ENCODE measurements at places on chromosomes 5 and 9. TPM values are rescaled to one million over a fixed set of nuclear protein-coding genes. Genes with fewer than 3 reads are reported as not detected.

Gene CCDC192
- not detected for total RNA-seq

Gene CER1
- total RNA-seq = not detected

Gene SLCO6A1
- total RNA-seq = not detected

Gene SLC6A18
- total RNA-seq = not detected

DNA sequence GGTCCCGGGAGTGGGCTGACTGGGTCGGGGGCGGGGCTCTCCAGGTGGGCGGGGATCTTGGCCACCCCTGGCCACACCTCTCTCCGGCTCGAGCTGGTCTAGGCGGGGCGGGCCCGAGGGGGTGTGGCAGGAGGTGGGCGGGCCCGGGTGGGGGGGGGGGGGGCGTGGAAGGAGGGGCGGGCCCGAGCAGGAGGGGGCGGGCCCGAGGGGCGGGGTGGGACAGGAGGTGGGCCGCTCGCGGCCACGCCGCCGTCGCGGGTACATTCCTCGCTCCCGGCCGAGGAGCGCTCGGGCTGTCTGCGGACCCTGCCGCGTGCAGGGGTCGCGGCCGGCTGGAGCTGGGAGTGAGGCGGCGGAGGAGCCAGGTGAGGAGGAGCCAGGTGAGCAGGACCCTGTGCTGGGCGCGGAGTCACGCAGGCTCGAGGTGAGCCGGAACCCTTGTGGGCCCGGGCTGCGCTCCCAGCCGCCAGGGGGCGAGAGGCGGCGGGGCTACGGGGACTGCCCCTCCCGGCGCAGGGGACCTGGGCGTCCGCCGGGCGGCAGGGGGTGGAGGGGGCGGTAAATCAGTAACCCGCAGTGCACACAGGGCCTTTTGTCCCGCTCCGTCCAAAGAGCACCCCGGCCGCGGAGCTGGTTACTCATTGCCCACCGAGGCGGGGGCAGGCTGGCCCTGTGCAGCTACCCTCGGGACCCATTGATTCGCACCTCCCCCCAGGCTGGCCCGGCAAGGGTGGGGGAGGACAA lies at the start of gene FGFR4:
Gene FGFR4, plus strand, starts transcription at position 262 of the 744 bp plus-strand sequence. CDS start 2,688 bp downstream, outside the sequence.
- peak; percentile 92 for DNase-seq

- DNase-seq = no peak
These were observed 12.7 kb downstream of the OR1L6 start for GRCh38 chr9:122754825-122755224.

DNA sequence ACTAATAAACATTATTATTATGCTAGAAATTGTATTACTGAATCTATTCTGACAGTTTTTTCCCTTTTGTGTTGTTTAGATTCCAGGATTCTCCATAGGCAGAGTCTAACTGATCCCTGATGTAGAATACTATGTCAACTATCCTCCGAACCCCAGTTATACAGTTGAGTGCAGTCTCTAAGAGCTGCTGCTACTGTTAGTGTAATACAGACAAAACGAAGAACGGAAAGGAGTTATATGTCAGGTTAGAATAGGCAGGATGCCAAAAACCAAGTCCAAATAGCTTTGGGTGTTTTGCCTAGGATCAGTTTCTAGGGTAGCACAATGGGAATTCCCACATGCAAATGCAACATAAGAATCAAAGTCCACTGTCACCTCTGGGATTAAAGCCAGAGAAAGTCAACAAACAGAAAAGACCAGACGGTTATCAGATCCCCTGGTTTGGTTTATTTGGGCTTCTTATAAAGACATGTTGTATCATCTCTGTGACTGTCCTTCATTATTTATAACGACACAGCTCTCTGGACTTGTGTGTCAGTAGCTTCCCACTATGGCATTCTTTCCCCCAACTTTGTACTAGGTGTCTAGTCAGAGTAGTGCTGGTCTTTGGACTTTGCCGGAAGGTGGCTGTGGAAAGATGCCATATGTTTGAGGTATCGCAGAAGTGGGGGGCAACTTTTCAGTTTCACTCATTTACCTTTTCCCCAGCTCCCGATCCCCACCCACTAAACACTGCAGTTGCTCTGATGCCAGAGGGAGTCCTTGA lies 14.9 kb upstream of the TMEM38B start:
- no peak for DNase-seq

DNA sequence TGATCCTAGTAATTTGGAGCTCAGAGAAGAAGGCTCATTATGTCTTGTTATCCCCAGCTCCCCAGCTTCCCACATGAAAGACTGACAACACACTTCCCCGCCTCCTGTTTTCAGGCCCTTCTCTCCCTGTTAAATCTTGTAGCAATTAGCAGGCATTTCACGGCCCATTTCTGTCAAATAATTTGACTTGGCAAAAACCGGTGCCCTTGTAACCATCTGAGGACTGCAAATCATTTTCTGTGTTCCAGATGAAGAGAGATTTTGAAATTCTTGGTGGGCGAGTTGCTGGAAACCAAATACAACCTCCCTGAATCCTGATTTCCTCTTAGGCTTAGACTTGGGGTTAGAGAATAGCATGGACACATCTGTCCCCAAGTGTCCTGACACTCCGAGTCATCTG lies 109.7 kb downstream of the MSX2 start:
- DNase-seq = no peak

- no peak for DNase-seq
These were observed 1.9 kb upstream of the CDKN2B start for GRCh38 chr9:22010866-22011625.

DNA sequence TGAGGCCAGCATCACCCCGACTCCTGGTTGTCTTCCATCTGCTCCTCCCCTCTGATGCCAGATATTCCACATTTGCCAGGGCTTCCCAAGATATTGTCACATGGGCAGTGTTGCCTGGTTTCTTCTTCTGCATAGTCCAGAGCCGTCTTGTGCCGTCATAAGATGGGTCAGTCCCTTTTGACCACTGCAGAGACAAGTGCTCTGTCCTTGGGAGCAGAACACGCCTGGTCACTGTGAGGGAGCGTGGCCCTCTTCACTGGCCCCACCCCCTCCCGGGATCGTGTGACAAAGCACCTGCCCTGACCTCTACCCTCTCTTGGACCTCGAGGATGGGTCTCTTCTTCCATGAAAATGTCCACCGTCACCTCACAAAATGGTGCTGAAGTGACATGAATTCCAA lies 41.6 kb downstream of the UBE2QL1 start:
- no peak for DNase-seq

- no peak for DNase-seq
These were observed 128.5 kb upstream of the LPCAT1 start for GRCh38 chr5:1651971-1652872.

DNA sequence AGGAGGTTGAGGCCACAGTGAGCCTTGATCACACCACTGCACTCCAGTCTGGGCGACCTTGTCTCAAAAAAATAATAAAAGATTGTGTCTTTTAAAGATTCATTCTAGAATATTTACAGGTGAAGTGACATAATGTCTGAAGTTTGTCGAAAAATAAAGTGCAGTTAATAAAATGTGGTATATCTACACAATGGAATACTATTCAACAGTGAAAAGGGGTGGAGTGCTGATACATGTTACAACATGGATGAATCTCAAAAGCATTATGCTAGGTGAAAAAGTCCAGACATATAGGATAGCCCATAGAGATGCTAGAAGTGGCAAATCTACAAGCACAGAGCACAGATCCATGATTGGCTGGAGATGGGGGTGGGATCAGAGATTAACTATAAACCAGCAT lies 101.9 kb downstream of the PAX5 start:
- DNase-seq = no peak

- no peak for DNase-seq
These were observed 128.9 kb upstream of the PTPN3 start for GRCh38 chr9:109627042-109627441.

DNA sequence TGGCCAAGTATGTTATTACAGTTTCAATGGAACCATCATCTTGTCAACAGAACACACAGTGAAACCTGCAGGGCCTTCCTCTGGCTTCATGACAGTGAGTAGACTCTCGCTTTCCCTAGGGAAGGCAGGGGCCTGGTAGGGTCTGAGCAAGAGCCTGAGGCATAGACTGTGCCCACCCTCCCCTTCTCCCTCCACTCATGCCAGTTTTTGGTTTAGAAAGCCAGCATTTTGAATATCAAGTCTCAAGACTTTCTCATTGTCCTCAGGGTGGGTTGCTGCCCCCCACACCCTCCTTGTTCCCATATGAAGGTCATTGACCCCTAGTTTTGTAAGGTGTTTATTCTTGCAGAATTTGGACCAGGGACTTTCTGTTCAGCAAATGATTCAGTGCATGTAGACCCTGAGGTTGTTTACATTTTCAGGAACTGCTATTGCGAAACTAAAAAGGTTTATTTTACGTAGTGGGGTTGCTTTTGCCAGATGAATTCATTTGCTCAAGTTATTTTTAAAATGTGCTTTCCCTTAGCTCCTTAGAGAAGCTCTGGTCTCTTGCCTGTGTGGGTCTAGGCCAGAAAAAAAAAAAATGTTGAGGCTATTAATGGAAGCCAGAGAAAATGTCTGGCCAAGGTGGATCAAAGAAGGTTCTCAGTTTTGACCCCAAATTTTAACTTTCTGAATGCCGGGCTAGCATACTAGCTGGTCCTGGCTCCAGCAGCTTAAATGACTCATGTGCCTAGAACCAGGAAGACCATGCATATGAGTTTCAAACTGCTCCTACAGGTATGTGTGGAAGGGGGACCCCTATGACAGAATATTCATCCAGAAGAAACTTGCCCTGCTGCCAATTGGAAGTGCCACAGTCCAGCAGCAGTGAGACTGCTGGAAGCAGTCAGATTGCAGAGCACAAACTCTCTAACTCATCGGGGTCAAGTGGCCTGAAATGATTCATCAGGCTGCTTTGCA lies 10.1 kb upstream of the MOB3B start:
- DNase-seq = no peak

DNA sequence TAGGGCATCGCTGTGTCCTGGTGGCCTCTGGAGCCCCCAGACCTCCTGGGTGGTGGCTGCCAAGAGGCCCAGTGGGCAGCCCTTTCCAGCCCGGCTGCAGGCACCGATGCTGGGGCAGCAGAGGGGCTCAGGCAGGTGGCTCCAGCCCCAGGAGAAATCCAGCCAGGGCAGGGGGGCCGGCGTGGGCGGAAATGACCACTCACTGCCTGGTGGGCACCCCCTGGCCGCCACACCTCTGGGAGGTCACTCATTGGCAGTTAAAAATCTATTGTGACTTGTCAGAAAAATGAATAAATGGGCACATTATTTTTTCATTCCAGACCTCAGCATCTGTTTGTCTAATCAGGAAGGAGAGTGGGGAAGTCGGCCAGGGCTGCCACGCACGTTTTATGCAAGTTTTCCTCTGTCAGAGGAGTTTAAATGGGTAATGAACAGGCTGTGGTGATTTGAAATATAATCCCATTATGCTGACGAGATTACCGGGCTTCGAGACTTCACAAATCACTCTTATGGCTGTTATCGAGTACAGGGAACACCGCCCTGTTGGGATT lies 171.9 kb downstream of the GAPVD1 start:
- DNase-seq = no peak

- no peak for DNase-seq
These were observed 136.5 kb upstream of the LARP1 start for GRCh38 chr5:154618696-154619095.

DNA sequence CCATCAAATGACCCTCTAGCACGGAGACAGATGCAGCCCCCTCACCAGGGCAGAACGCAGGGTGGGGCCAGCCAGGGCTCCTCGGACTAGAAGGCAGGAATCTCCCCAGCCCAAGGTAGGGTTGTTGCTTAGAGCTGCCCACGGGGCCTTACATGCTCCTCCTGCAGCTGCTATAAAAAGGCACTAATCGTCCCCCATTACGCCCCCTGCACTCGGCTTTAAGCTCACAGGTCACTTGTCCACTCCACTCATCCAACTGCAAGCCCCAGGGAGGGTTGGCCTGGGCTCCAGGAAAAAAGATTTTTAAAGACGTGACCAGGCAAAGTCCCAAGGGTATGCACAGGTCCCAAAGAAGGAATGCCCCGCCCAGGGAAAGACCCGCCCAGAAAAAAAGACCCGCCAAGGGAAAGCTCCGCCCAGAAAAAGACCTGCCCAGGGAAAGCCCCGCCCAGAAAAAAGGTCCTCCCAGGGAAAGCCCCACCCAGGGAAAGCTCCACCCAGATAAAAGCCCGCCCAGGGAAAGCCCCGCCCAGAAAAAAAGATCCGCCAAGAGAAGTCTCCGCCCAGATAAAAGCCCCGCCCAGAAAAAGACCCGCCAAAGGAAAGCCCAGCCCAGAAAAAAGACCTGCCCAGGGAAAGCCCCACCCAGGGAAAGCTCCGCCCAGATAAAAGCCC lies 11.1 kb downstream of the GRIN1 start:
- DNase-seq = peak; percentile 43

- no peak for DNase-seq
These were observed 154.2 kb downstream of the DOCK2 start for GRCh38 chr5:169791251-169791650.

- DNase-seq = peak; percentile 39
These were observed 36.7 kb upstream of the KCNIP1 start for GRCh38 chr5:170466988-170467707.

- DNase-seq = no peak
These were observed 2.2 kb downstream of the PBX3 start for GRCh38 chr9:125749287-125749935.

DNA sequence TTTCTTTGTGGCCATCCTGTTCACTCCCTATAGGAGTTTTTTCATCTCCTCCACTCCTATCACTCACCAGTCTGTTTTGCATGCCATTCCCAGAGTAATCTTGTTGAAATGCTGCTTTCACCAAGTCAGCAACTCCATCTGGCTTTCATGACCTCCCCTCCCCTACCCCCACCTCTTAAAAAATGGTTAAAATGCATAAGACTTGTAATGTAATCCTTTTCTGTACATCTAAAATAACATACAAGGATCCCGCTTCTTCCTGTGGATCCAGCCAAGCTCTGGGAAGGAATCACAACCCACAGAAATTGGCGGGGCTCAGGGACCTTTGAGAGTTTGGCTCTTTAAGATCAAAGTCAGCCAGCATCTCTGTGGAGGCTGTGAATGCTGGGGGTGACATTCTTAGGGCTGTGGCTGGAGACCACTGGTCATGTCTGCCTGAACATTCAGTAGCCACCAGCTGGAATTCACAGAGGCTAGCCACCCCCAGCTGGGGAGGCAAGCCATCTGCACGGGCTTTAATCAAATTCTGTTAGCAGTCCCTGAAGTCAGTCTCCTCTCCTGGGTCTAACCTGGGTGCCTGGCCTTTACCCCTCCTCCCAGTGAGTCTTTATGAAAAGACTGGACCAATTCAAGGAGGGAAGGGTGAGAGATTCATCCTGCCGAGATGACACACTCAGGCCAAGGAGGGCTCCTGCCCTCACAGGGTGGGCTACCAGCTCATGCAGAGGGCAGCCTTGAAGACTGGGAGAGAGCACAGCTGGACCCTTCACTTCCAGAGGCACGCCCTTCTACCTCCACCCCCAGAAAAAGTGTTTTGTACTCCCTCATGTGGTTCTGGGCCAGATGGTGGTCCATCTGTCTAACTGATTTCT lies 132.9 kb downstream of the LIFR start:
- DNase-seq = no peak

GRCh38 chr9:107112707-107113243 lies 170.3 kb upstream of the RAD23B start:
- no peak for DNase-seq

- no peak for DNase-seq
These were observed 385.8 kb upstream of the PCSK5 start for GRCh38 chr9:75504721-75505120.

Data from HT-29 (cell line).